8988T (cell line): ENCODE measurements at places on chromosomes 5 and 9.

- DNase-seq, result no peak
These were observed 3.4 kb downstream of the TNC start for GRCh38 chr9:115114546-115114945.

- DNase-seq, result no peak
These were observed 27.0 kb downstream of the TRIM14 start for GRCh38 chr9:98091735-98092612.

- no peak for DNase-seq
These were observed 23.0 kb downstream of the SLC36A1 start for GRCh38 chr5:151470439-151470838.

DNA sequence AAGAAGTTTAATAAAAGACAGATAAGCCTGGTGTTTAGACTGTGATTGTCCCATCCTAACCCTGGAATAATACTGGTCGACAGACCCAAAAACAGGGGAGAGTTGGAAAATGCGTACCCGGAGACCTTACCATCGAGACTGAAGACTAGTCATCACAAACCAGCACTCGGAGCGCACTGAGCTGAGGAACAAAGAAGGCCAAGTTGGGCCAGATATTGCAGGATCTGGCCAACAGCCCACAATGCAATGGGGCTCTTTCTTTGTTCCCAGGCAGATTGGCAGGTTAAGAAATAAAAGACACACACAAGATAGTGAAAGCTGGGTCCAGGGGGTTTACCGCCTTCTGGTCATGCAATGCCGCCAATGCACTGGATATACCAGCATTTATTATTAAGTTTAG is 188.7 kb upstream of the RAI14 start:
- DNase-seq, result no peak

DNA sequence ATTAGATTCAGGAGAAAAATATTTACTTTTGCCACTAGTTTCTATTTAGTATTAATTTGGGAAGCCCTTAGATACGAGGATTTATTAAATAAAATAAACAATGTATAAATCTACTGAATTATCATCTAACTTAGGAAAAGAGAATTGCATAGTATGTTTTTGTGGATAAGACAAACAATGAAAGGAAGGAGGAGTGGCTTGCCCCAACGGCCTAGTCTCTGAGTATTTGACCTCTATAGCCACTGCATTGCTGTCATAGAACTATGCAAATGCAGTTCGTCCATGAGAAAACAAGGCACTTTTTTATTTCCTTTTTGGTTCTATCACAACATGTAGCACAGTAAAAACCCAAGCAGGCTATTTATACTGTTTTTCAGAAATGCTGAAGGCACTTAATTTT is 321.2 kb upstream of the CCNH start:
- DNase-seq, result no peak

DNA sequence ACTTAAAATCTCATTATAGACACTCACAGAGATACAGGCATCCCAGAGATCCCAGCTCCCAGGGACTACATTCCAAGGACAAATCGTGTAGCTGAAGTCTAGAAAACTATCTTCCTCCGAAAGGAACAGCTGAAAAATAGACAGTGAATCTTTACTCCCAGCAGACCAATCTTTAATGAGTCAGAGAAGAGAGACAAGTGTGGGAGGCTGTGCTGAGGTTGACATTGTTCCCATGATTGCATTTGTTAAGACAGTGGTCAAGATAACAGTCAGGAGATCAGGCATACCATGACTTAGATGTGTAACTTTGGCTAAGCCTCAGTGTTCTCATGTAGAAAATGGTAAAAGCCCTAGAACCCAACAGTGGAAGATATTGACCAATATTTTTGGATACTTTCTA is 120.7 kb downstream of the PAPPA start:
- DNase-seq, result no peak

DNA sequence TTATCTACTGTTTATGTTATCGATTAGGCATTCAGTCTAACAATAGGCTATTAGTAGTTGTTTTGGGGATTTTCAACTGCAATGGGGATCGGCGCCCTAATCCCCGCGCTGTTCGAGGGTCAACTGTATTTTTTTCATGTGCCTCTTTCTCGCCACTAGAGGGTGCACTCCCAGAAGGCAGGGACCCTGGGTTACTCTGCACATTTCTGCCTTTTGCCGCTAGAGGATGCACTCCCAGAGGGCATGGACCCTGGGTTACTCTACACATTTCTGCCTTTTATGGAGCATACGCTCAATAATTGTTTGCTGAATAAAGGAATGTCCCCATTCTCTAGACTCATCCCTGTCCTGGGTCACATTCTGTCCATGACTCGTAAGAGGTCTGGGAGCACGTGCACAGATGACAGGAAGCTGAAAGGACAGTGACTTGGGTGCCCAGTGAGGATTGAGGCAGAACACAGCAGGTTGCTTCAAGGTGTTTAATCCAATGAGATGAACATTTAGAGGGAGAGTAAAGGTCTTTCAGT is 27.9 kb upstream of the RECK start:
- peak; percentile 42 for DNase-seq
